Prostate gland (tissue), 2 donors: ENCODE measurements at places on chromosomes 1 and 21. TPM values are rescaled to one million over a fixed set of nuclear protein-coding genes. Genes with fewer than 3 reads are reported as not detected.

- peak within 1 kb of the TSS; percentile 60 for H3K27ac ChIP-seq
- peak; percentile 75 for DNase-seq
- H3K4me1 ChIP-seq, result peaks cover 4% of the 10 kb centered on the region
Observed at GRCh38 chr1:89820422-89821321, at the start of gene LRRC8D. LRRC8D (plus strand) TSS chr1:89821032; CDS start chr1:89933069, 112,037 bp downstream.

DNA sequence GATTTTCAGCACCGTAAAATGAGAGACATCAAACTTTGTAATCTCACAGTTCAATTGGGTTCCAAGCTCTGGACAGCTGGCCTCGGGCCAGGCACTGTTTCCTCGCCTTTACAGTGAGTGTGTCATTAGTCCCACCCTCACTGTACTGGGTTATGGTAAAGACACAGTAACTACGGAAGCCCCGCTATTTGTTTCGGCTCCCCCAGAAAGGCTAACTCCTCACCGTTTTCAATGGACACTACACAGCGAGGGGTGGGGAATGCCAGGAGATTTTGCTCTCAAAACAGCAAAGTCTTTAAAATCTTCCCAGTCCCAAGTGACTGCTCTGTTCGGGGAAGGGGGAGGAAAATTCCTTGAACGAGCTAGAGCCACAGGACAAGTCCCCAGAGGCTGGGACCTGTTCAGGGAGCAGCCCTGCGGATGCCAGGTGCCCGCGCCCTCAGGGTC, 757 bp upstream of the SPSB1 start:
- H3K4me3 ChIP-seq, result peak overlapping the region; percentile 94
- no peaks in the 10 kb centered on the region for H3K27me3 ChIP-seq
- H3K4me1 ChIP-seq, result no peaks in the 10 kb centered on the region
- H3K36me3 ChIP-seq, result no peaks in the 10 kb centered on the region

- H3K27ac ChIP-seq, result no peak overlapping the region
- H3K27me3 ChIP-seq, result no peaks in the 10 kb centered on the region
- no peaks in the 10 kb centered on the region for H3K4me1 ChIP-seq
- H3K4me3 ChIP-seq, result no peak overlapping the region
- no peaks in the 10 kb centered on the region for H3K36me3 ChIP-seq
Observed at GRCh38 chr1:153510984-153511410, 24.8 kb downstream of the S100A6 start.

The UBASH3A gene
- 1.8 TPM for total RNA-seq

The MEGF6 gene
- 67.3 TPM for total RNA-seq

- no peak overlapping the region for H3K4me3 ChIP-seq
- no peaks in the 10 kb centered on the region for H3K27me3 ChIP-seq
- DNase-seq, result no peak
- no peaks in the 10 kb centered on the region for H3K36me3 ChIP-seq
- no peak overlapping the region for H3K27ac ChIP-seq
- peaks cover 16% of the 10 kb centered on the region for H3K4me1 ChIP-seq
Observed at GRCh38 chr21:43911935-43912487, 47.0 kb downstream of the AGPAT3 start.
